Prostate gland (tissue), 2 donors: ENCODE measurements at places on chromosomes 3 and 15.

GRCh38 chr3:127479449-127479848, 111.1 kb downstream of the TPRA1 start:
- no peaks in the 10 kb centered on the region for H3K36me3 ChIP-seq
- no peak for DNase-seq
- no peak overlapping the region for H3K4me3 ChIP-seq
- H3K27ac ChIP-seq, result no peak overlapping the region
- H3K27me3 ChIP-seq, result peaks cover 3% of the 10 kb centered on the region

DNA sequence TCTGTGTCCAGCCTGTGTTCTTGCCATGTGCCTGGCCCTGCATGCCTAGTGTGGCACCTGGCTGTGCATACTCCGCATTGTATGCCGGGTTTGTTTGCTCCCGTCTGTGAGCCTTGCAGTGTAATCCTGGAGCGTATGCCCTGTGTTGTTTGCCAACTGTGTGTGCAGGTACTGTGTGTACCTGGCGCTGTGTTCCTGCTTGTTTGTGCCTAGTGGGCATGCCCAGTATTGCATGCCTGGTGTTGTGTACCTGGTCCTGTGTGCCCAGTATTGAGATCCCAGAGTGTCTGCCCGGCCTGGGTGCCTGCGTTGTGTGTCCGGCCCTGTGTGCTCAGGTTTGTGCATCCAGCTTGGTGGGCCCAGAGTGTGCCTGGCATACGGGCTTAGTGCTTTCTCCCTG, 54.5 kb upstream of the CHRNA7 start:
- no peak for DNase-seq
- H3K36me3 ChIP-seq, result no peaks in the 10 kb centered on the region
- no peaks in the 10 kb centered on the region for H3K4me1 ChIP-seq

DNA sequence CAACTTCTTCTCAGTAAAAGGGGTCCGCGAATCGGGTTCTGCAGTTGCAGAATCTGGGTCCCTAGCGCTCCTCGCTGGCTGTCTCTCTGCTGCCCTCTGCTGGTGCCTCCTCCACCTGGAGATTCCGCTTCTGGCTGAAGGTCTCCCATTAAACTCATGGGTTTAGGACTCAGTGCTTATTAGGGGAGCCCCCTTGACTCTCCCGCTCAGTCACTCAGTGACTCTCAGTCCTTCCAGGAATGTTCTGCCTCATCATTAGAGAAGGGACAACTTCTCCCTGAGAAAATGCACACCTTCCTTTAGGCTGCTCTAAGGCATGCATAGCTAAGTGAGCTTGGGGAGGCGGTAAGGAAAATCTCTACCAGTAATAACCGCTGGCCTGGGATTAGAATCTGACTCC, 7.1 kb downstream of the CPN2 start:
- peak; percentile 70 for DNase-seq
- H3K4me3 ChIP-seq, result no peak overlapping the region
- H3K4me1 ChIP-seq, result no peaks in the 10 kb centered on the region
- H3K27ac ChIP-seq, result no peak overlapping the region

GRCh38 chr15:64643685-64644084, 131.7 kb downstream of the RBPMS2 start:
- H3K4me3 ChIP-seq, result no peak overlapping the region
- DNase-seq, result no peak
- H3K36me3 ChIP-seq, result no peaks in the 10 kb centered on the region
- H3K4me1 ChIP-seq, result no peaks in the 10 kb centered on the region
- H3K27me3 ChIP-seq, result no peaks in the 10 kb centered on the region
- H3K27ac ChIP-seq, result no peak overlapping the region

DNA sequence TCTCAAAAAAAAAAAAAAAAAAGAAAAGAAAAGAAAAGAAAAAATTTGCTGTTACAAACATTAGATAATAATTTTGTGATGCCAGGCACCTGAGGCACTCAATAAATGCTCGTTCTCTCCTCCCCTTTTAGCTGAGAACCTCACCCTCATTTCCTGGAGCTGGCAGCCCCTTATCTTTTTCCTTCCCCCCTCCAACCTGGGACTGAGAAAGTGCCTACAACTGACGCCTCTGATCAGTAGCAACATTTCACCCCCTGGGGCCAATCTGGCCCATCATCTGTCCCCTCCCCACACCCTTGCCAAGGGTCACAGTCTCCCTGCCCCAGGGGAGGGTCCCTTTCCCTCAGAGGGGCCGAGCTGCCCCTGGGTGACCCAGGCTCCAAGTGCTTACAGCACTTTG, 12.6 kb upstream of the RNU6-1 start:
- DNase-seq, result no peak
- H3K36me3 ChIP-seq, result no peaks in the 10 kb centered on the region
- H3K27me3 ChIP-seq, result no peaks in the 10 kb centered on the region
- no peak overlapping the region for H3K4me3 ChIP-seq
- no peaks in the 10 kb centered on the region for H3K4me1 ChIP-seq

DNA sequence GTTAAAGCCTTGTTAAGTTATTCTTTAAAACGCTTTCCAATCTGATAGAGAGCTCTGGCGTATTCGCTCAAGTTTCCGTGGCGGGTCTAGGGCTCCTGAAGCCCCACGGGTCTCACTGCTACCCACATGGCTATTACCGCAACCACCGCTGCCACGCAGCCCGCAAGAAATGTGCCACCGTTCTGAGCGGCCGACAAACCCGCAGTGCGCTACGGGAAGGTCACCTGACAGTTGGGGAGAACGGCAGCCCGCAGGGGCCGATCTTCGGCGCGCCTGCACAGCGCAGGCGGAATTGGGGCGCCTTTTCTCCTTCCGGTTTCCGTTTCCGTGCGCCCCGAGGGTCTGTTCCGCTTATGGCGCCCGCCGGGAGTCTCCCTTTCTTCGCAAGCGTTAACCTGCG, 76.6 kb upstream of the SNRPN start:
- peak overlapping the region; percentile 27 for H3K4me3 ChIP-seq
- no peaks in the 10 kb centered on the region for H3K4me1 ChIP-seq
- H3K36me3 ChIP-seq, result no peaks in the 10 kb centered on the region
- H3K27me3 ChIP-seq, result no peaks in the 10 kb centered on the region
- peak; percentile 29 for DNase-seq

DNA sequence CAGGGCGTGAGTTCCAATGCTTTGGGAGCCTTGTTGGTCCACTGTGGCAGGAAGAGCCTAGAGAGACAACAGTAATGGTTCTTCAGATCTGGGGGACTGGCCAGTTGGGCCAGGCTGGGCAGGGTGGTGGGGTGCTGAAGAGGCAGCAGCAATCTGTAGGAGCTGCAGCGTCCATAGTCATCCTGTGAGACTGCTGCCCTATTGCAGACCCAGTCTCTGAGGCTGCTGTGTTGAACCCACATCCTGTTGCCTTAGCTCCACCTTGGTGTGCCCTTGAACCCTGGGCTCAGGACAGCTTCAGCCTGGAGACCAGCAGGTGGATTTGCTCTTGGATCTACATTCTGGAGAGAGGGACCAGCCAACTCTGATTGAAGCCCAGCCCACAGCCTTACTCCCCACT, 23.6 kb upstream of the ETV5 start:
- H3K27ac ChIP-seq, result no peak overlapping the region
- DNase-seq, result no peak
- no peaks in the 10 kb centered on the region for H3K27me3 ChIP-seq

DNA sequence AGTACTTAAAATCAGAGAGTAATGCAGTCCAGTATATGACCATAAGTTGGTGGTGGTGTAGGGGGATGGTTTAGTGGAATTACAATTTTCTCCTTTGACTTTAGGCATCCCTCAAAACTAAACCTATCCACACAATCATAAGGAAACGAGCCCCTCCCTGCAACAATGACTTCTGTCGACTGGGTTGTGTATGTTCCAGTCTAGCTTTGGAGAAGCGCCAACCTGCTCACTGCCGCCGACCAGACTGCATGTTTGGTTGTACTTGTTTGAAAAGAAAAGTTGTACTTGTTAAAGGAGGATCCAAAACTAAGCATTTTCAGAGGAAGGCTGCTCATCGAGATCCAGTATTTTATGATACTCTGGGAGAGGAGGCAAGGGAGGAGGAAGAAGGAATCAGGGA, 52.8 kb downstream of the MGA start:
- no peak overlapping the region for H3K4me3 ChIP-seq
- peak overlapping the region; percentile 29 for H3K27ac ChIP-seq
- no peaks in the 10 kb centered on the region for H3K27me3 ChIP-seq
- peak; percentile 53 for DNase-seq
- H3K4me1 ChIP-seq, result no peaks in the 10 kb centered on the region
- peaks cover 3% of the 10 kb centered on the region for H3K36me3 ChIP-seq

DNA sequence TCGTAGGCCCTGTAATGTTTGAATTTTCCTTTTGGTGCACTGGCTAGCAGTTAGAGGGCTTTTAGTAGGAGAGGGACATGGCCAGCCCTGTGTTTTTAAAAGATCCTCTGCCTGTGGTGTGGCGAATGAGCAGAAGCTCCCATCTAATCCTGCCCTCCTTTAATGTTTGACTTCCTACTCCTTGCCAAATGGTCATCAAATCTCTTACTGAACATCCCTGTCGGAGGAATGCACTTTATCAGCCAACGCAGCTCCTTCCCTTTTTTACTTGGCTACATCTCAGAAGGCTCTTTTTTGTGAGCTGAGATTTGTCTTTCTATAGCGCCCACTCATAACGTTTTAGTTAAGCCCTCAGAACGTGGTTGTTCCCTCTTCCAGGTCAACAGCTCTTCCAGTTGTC, 44.8 kb downstream of the MAP2K5 start:
- H3K36me3 ChIP-seq, result no peaks in the 10 kb centered on the region
- no peak overlapping the region for H3K27ac ChIP-seq
- H3K4me3 ChIP-seq, result no peak overlapping the region
- H3K27me3 ChIP-seq, result no peaks in the 10 kb centered on the region

- H3K27me3 ChIP-seq, result no peaks in the 10 kb centered on the region
- no peak overlapping the region for H3K4me3 ChIP-seq
- no peaks in the 10 kb centered on the region for H3K36me3 ChIP-seq
- no peak for DNase-seq
- no peak overlapping the region for H3K27ac ChIP-seq
Observed at GRCh38 chr15:91142106-91142744, 42.2 kb downstream of the SV2B start.

DNA sequence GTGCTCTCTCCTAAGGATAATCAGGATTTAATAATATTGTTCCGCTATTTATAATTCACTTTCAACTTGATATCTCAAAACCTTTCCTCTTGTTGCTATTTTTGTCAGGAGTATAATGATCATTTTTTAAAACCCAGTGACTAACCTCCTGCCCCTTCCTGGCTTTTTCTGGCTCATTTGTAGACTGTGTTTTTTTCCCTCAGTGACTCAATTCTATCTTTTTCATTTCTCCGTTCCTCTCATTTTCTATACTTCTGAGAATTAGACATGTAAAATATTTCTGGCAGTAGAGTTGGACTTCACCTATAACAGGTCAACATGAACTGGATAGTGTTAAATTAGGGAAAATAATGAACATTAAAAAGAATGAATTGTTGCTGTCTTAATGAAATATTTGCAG, 490.7 kb downstream of the EDEM1 start:
- H3K27ac ChIP-seq, result no peak overlapping the region
- no peaks in the 10 kb centered on the region for H3K36me3 ChIP-seq
- DNase-seq, result no peak
- H3K27me3 ChIP-seq, result no peaks in the 10 kb centered on the region

DNA sequence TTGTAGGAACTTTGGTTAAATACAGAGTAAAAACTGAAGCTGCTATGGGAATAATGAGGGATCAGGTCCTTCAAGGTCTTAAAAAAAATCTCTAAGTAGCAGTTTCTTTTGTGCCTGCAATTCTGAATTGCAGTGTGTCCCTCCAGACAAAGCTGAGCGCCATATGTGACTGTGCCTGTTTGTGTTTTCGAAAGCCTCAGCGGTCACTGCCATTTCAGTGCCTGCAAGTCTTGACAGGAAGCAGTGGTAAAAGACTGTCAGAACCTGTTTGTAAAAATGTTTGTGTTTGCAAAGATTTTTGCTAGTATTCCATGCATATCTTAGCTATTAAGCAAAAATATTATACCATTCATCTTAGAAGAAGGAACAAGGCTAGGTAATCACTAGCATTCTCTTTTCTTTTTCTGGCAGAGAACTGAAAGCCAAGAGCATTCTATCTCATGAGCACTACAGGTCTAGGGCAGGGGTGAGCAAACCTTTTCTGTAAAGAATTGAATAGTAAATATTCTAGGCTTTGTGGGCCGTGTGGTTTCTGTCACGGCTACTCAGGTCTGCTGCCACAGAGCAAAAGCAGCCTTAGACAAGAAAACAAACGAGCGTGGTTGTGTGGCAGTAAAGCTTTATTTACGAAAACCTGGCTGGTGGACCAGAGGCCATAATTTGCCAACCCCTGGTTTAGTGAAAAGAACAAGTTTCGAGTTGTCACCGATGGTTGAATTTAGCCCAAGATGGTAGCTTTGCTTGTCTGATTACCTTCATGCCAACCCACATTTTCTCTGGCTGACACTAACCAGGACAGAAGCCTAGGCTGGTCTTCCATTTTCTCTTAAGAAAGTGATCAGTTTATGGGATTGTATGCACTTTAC, 134.4 kb downstream of the CACNA1D start:
- H3K36me3 ChIP-seq, result no peaks in the 10 kb centered on the region
- no peak overlapping the region for H3K4me3 ChIP-seq
- H3K4me1 ChIP-seq, result no peaks in the 10 kb centered on the region
- no peaks in the 10 kb centered on the region for H3K27me3 ChIP-seq

DNA sequence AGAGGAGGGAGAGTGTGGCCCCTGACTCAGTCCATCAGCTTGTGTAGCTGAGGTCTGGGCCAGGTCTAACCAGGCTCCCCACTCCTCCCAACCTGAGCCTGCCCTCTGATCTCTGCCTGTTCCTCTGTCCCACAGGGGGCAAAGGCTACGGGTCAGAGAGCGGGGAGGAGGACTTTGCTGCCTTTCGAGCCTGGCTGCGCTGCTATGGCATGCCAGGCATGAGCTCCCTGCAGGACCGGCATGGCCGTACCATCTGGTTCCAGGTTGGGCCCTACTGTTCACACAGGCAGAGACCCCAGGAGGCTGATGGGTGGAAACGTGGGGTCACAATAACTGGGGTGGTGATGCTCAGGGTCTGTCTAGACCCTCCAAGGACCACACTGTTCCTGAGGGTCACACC, 6.8 kb downstream of the NEIL1 start:
- H3K4me1 ChIP-seq, result no peaks in the 10 kb centered on the region
- no peak overlapping the region for H3K4me3 ChIP-seq
- H3K27ac ChIP-seq, result no peak overlapping the region
- no peaks in the 10 kb centered on the region for H3K27me3 ChIP-seq

DNA sequence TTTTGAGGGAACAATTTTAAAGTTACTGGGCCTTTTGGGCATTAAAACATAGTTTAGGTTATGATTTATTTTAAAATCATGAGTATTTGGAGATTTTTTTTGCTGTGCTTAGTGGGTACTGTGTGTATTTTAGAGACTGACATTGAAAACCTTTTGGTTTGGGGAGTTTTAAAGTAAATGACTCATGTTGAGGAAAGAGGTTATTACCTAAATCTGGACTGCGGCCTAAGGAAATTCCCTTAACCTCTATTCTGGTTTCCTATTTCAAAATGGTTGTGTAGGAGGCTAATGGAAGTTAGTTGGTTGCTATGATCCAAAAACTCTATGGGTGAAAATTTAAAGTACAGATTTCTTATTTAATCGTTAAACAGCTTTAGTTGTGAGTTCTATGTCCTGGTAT, 57.3 kb upstream of the DPH6 start:
- no peak overlapping the region for H3K27ac ChIP-seq
- H3K27me3 ChIP-seq, result no peaks in the 10 kb centered on the region
- DNase-seq, result no peak
- H3K4me3 ChIP-seq, result no peak overlapping the region
- no peaks in the 10 kb centered on the region for H3K36me3 ChIP-seq

- H3K36me3 ChIP-seq, result no peaks in the 10 kb centered on the region
- H3K4me3 ChIP-seq, result no peak overlapping the region
- no peaks in the 10 kb centered on the region for H3K4me1 ChIP-seq
- H3K27ac ChIP-seq, result no peak overlapping the region
Observed at GRCh38 chr3:134033315-134033996, 3.7 kb upstream of the SLCO2A1 start.

- H3K27ac ChIP-seq, result no peak overlapping the region
- no peaks in the 10 kb centered on the region for H3K4me1 ChIP-seq
- no peaks in the 10 kb centered on the region for H3K36me3 ChIP-seq
- no peaks in the 10 kb centered on the region for H3K27me3 ChIP-seq
- H3K4me3 ChIP-seq, result no peak overlapping the region
Observed at GRCh38 chr15:68676011-68676605, 97.3 kb downstream of the CORO2B start.
